ENCODE measurements at places on chromosomes 6 and 20.

DNA sequence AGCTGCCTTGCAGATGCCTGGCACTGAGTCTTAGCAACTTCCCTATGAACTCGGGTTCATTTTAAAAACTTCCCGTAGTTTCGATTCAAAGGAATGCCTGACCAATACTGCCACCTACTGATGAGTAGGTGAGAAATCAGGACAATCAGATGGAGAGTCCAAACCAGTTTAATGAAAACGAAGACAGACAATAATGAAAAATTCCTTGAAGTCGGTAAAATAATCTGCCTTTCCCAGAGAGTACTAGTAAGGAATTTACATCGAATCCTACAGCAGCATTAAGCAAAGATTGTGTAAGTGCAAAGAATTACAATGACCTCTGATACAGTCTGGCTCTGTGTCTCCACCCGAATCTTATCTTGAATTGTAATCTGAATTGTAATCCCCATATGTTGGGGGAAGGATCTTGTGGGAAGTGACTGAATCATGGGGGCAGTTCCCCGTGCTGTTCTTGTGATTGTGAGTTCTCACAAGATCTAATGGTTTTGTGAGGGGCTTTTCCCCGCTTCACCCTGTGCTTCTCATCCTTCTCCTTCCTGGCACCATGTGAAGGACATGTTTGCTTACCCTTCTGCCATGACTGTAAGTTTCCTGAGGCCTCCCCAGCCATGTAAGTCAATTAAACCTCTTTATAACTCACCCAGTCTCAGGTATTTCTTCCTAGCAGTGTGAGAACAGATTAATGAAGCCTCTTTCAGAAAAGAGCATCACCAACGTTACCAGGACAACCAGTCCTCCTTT, 134.4 kb downstream of the ARHGAP18 start:
- DNase-seq = no peak

DNA sequence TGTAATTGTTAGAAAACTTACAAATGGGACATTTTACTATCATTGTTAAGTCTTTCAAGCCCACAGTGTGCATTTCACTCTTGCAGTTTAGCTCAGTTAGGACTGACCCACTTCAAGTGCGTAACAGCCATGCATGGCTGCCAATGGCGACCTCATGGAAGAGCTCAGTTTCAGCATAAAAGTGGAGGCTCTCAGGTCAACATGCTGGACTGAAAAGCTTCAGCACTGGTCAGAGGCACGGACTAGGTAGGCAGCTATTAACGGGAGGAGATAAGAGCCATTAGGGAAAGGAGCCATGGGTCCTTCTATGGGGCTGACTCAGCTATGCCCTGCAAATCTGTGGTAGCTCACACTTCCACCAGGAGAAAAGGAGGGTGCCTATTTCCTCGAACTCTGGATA, 101.8 kb downstream of the TTLL2 start:
- no peak for DNase-seq

- DNase-seq = peak; percentile 54
Observed at GRCh38 chr6:26033941-26034354, 53.3 kb upstream of the HFE start.

GRCh38 chr6:52505726-52506409, 71.0 kb downstream of the TRAM2 start:
- no peak for DNase-seq

- DNase-seq = peak; percentile 83
Observed at GRCh38 chr6:3748208-3749066, 3.1 kb downstream of the PXDC1 start.

Data from H9 (cell line).